ENCODE measurements at places on chromosomes 12 and 14.

DNA sequence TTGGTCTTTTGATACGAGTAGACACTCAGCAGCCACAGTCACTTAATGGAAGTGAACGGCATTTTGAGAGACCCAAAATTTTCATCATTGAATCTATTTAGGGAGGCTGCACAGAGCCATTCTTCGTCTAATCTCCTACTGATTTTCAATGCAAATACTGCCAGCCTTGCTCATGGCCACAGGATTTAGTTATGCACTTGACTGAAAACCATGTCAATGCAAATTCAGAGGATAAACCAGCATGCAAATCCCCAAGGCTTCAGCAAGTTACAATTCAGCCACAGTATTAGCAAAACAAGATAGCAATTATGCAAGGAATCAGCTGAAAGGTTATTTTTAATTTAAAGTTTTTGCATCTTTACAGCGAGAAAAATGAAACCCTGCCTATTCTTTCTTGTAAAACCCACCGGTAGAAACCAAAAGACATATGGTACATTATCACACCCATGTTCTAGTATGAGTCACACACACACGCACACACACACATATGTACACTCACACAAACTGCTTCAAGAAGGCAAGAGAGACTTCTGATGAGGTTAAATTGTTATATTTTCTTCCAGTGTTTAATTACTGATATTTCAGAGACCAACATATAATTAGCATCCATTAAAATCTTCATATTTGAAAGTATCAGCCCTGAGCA, 985.3 kb upstream of the FLRT2 start:
- no peak for DNase-seq

DNA sequence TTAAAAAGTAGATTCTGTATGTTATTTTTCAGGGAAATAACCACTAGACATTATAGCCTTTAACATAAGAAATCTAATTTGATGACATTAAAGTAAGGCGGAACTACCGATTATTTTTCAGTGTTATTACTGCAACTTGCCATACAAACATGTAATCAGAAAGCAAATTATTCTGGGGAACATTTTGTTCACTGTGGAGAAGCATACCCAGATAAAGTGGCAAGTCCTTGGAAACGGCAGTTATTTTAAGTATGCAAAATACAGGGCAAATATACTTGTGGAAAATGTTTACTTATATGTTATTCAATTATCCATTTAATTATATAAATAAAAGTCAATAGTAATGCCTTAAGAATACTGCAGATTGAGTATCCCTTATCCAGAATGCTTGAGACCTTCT, 71.9 kb downstream of the FERMT2 start:
- no peak for DNase-seq

GRCh38 chr14:65239938-65240296, 137.6 kb upstream of the MAX start:
- no peak for DNase-seq

- no peak for DNase-seq
Observed at GRCh38 chr12:76002598-76003354, 28.8 kb downstream of the PHLDA1 start.

DNA sequence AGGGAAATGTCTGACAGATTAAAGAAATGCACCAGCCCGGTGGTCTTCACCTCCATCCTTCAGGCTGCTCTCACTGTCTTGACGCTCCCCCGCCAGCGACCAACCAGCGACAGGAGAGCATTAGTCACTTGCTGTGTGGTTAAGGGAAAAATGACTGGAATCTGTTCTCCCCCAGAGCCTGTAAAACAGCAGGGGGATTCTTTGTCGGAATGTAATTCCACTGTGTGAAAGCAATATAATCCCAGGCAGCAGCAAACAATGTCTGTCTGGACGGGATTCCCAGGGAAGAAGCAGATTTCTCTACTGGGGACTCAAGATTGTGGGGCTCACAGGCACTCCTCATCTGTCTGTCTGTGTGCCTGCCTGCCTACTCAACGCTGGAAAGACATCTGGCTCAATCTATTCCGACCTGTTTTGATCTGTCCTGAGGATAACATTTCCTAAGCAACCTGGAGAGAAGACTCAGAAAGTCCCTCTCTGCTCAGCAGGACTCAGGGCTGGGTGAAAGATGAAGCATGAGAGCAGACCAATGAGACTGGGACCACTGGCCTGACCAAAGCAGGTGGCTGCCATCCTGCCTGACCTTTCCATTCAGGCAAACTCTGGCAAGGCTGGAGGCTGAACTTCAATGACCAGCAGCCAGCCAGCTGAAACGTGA, 54.6 kb downstream of the NUAK1 start:
- no peak for DNase-seq

DNA sequence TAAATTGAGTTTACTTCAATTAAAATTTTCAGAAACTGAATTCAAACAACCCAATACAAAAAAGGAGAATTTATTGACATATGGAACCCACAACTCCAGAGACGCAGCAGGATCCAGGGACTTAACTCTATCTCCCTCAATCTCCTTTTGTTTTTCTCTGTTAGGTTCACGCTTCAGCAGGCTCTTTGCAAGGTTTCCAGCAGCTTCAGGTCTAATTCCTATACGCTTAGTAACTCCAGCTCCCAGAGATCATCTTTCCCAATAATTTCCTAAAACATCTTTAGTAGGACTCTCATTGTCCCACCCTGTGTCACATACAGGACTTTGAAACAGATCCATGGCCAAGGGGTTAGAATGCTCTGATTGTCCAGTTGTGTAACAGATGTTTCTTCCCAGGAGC, 175.2 kb downstream of the RMST start:
- DNase-seq = no peak

- DNase-seq = no peak
Observed at GRCh38 chr12:49928471-49928870, 22.1 kb upstream of the AQP2 start.

GRCh38 chr14:74658535-74659131, 46.6 kb upstream of the LTBP2 start:
- DNase-seq = no peak

- DNase-seq = no peak
Observed at GRCh38 chr12:10163084-10163483, 8.8 kb downstream of the OLR1 start.

- no peak for DNase-seq
Observed at GRCh38 chr12:43291516-43291915, 260.5 kb downstream of the ADAMTS20 start.

DNA sequence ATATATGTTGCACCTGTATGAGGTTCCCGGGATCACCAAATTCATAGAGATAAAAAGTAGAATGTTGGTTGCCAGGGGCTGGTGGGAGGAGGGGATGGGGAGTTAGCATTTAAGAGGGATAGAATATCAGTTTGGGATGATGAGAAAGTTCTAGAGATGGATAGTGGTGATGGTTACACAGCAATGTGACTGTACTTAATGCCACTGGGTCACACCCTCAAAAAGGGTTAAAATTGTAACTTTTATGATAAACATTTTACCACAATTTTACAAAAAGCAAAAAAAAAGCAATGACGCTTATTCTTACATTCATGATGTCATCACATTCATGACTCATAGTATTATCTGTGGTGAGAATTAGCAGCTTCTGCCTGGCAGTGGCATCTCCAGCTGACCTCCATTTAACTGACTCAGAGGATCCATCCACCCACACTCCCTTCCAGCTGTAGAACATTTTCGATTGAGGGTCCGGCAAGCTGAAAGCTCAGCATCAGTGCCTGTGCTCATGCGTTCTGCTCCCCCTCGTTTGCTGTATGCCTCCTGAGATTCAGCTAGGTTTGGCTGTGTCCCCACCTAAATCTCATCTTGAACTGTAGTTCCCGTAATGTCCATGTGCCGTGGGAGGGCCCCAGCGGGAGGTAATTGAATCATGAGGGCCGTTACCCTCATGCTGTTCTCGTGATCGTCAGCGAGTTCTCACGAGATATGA, 64.8 kb upstream of the TMEM260 start:
- no peak for DNase-seq

GRCh38 chr12:40226705-40227104, 1.9 kb downstream of the LRRK2 start:
- no peak for DNase-seq

GRCh38 chr14:94612580-94613554, 676 bp downstream of the SERPINA3 start:
- DNase-seq = no peak

- DNase-seq = no peak
Observed at GRCh38 chr12:94498698-94499097, 39.0 kb upstream of the CEP83 start.

DNA sequence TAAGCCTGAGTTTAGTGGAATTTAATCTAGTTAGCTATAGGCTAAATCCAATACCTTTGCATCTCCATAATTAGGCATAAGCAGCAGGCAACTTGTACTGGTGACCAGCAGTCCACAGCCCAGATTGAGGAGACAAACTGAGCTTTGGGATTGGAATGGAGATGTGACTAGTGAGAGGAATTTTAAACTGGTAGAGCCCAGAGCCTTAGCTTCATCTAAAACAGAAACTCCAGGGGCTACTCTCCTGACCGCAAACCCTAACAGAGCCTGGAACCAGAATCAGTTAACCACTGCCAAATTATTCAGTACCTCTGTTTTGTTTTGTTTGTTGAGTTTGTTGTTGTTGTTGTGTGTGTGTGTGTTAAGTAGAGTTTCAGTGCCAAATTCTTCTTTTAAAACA, 53.2 kb downstream of the TSPAN19 start:
- no peak for DNase-seq

GRCh38 chr12:93010461-93010860, 81.4 kb upstream of the EEA1 start:
- DNase-seq = no peak

DNA sequence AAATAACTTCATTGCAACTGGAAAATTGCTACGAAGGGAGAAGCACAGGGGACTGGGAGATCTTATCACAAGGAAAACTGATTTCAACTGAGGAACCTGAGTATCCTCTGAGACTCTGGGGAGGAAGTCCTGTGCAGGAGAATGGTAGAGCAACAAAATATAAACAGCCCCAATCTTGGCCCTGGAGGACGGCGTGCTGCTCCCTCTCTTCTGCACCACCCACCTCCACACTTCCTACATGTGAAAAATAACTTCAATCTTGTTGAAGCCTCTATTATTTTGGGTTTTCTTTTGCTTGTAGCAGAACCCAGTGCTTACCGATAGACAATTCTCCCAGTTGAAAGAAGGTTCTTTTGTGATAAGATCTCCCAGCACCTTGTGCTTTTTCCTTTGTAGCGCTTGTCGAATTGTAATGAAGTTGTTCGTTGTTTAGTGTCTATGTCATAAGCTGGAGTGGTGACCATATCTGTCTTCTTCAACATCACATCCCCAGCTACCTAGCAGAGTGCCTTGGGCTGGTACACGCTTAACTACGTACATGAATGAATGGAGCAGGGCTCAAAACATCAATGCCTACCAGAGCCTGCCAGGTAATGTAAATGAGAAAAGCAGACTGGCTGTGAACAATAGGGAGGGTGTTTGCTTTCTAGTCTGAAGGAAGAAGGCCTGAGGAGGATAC, 2.8 kb upstream of the CD4 start:
- no peak for DNase-seq

- no peak for DNase-seq
Observed at GRCh38 chr14:34732802-34733201, 18.4 kb upstream of the CFL2 start.

GRCh38 chr12:49706351-49707127, 666 bp downstream of the FMNL3 start:
- DNase-seq = peak; percentile 22

GRCh38 chr12:6830286-6830890, 2.2 kb downstream of the P3H3 start:
- DNase-seq = no peak

DNA sequence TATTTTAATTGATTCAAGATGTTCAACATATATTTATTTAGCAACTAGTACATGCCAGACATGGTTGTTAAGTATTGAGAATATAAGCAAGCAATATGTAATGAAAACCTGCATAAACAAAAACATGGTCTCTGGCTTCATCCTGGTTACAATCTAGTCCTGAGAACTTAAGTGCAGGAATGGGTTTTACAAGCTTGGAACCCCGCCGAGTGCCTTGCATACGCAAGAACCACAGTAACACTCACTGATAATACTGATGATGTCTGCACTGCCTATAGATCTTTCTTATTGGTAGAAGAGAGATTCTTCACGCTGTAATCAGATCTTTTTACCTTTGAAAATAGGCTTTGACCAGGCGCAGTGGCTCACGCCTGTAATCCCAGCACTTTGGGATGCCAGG, 22.9 kb upstream of the CALM1 start:
- DNase-seq = no peak

- no peak for DNase-seq
Observed at GRCh38 chr12:64903479-64904152, 79.2 kb downstream of the TBC1D30 start.

DNA sequence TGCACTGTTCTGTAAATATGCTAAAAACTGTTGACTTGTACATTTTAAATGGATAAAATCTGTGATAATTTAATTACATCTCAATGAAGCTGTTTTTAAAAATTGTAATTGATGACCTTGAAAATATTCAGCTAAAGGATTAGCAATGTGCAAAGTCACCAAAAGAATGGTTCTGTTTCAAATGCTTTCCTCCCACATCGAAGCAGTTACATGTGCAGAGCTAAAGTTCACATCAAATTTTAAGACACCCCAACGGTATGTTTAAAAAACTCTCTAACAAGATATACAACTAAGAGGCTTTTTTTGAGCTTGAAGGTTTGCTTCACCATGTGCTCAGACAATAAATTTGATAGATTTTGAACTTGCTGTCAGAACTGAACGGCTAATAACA, 114.6 kb upstream of the KRAS start:
- no peak for DNase-seq

- DNase-seq = no peak
Observed at GRCh38 chr12:18415227-18415626, 153.9 kb downstream of the PIK3C2G start.

DNA sequence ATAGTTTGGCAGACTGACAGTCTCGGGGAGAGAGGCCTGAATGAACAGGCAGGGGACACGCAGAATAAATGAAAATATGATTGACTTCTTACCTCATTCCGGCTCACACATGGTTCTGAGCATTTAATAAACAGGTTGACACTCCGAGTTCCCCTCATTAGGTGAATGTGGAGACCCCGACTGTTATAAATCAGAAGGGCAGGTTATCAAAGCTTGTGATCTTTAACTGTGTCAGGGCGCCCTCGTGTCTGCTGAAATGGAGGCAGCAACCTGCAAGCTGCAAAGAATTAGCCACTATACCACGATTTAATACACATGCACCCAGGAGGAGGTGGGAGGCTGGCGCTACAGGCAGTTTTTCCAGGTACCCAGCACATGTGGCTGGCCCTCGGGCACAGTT, 627.5 kb downstream of the MED13L start:
- DNase-seq = no peak

- no peak for DNase-seq
Observed at GRCh38 chr12:106780010-106780631, 5.6 kb downstream of the RIC8B start.

DNA sequence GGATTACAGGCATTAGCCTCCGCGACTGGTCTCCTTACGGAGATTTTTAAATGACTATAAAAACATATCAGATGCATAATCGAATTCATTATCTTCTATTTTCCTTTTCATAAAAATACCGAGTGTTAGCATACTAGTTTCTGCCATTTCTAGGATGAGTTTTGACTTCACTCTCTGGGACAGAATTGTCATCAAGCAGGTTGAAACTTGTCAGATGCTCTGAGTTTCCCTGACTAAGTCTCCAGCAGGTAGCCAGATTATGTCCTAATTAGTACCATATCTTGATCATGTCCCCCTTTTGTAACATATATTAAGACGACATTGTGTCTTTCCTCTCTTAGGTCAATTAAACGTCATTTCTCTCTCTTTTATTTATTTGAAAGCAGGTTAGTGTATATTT, 103.5 kb upstream of the RASSF8 start:
- no peak for DNase-seq

GRCh38 chr12:102021540-102022246, 40.1 kb downstream of the WASHC3 start:
- no peak for DNase-seq

- DNase-seq = no peak
Observed at GRCh38 chr12:97169889-97170567, 263.0 kb downstream of the NEDD1 start.
